ENCODE measurements at places on chromosomes 1 and 21.

DNA sequence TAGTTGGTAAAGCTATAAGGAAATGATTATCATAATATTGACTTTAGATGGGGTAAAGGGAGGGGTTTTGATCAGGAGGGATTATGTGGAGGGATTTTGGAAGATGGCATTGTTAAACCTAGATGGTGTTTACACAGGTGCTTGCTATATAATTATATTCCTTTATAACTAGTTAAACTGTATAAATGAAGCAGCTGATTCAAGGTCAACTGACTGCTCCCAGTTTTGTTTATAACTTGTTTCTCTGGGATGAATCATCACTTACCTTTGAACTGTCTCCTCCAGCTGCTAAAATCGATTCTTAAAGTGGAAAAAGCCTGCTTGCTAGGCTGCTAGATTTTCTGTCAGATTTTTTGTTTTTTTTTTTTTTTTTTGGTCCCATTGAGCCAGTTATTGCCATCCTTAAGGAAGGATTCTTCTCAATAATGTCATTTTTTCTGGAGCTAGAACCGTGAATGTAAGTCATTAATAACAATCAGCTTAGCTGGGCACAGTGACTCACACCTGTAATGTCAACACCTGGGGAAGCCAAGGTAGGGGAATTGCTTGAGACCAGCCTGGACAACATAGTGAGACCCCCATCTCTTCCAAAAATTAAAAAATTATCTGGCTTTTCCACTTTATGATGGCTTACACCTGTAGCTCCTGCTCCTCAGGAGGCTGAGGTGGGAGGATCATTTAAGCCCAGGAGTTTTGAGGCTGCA lies 153.2 kb downstream of the PIK3R3 start:
- DNase-seq = no peak

DNA sequence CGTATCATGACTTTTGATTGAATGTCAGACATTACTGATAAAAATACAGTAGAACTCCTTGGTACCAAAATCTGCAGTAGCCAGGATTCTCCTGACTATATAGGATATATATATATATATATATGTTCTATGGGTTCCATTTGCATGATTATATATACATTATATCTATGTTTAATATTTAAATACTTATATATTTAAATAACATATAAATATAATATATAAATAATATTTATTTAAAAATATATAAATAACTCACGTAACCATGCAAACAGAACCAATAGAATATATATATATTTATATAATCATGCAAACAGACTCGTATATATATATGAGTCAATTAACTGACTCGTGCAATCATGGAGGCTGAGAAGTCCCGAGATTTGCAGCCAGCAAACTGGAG lies 278.8 kb upstream of the PLXNA2 start:
- DNase-seq = no peak

GRCh38 chr1:203276408-203276807 lies 28.9 kb upstream of the BTG2 start:
- DNase-seq = no peak

DNA sequence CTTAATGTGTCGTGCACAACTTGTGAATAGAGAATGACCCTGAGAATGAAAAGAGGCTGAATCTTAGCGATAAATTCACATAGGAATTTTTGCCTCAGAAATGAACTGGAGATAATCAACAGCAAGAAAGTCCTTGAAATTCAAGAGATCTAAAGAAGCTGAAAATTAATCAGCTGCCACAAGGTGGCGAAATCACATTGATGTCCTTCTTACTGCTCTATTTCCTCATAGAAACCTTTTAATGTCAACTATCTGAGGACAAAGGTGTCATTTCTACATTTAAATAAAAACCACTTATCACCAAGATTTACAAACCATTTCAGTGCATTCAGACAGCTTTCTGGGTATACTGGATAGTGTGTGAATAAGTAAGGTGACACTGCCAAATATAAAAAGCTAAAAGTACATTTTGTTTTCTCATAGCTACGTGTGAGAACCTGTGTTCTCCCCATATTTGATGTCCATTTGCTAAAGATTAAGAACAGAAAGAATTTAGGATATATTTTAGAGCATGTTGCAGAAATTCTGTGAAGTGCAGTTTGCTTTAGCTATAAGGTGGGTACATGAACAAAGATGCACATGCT lies 485.3 kb upstream of the PTBP2 start:
- no peak for DNase-seq

DNA sequence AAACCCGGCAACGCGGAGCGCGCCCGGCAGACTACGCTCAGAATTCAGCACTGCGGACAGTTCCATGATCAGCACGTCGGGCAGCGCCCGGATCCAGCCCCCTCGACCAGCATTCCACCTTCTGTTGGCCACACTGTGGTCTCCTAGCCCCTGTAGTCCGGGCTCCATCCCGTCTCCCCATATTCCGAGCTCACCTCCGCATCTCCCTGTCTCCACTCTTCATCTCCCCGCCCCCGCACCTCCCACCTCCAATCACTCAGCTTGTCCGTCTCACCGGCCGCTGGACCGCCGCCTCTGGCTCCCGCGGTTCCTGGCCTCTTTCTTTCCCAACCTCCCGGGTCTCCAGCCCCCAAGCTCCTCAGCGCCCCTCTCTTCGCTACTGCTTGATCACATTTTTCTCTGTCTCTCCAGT lies 500 bp downstream of the EPHA10 start:
- no peak for DNase-seq

DNA sequence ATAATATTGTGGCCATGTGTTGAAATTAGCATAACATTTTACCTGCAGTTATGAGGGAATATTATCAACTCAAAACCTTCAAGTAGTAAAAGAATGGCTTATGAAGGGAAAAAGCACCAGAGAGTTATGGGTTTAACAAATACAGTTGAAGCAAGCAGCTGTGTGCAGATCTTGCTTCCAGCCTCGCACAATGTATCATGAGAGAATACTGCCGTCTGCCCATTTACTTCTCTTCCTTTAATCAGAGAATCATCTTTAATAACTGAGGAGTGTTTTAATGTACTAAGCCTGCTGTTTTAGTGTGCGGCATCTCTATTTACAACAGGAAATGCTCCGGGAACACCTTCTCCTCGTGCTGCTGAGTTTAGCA lies 120.9 kb downstream of the ATG4C start:
- DNase-seq = no peak

GRCh38 chr1:65177457-65177856 lies 29.5 kb downstream of the AK4 start:
- DNase-seq = no peak

GRCh38 chr1:223235091-223235490 lies 92.0 kb upstream of the TLR5 start:
- no peak for DNase-seq

- DNase-seq = no peak
Observed at GRCh38 chr1:209688746-209689234, 13.6 kb downstream of the G0S2 start.

Data from CD4-positive, alpha-beta T cell treated with Interleukin-6 at 100 ng/mL for 8 hours (primary cell).